ENCODE measurements at places on chromosomes 2 and 18. TPM values are rescaled to one million over a fixed set of nuclear protein-coding genes. Genes with fewer than 3 reads are reported as not detected.

GRCh38 chr2:58731488-58731869, 490.4 kb upstream of the FANCL start:
- H3K27ac ChIP-seq, result no peak overlapping the region
- no peaks in the 10 kb centered on the region for H3K36me3 ChIP-seq
- no peak overlapping the region for H3K4me3 ChIP-seq
- no peak for DNase-seq
- no peaks in the 10 kb centered on the region for H3K27me3 ChIP-seq
- no peaks in the 10 kb centered on the region for H3K4me1 ChIP-seq

GRCh38 chr2:113167115-113167932, 6.4 kb upstream of the PSD4 start:
- H3K4me3 ChIP-seq, result no peak overlapping the region
- H3K4me1 ChIP-seq, result peaks cover 44% of the 10 kb centered on the region
- H3K27me3 ChIP-seq, result no peaks in the 10 kb centered on the region

GRCh38 chr18:50009773-50010335, 185.1 kb downstream of the MYO5B start:
- H3K27ac ChIP-seq, result no peak overlapping the region
- no peaks in the 10 kb centered on the region for H3K27me3 ChIP-seq
- no peak overlapping the region for H3K4me3 ChIP-seq

GRCh38 chr2:46848447-46848846, 67.2 kb downstream of the MCFD2 start:
- peak overlapping the region; percentile 46 for H3K27ac ChIP-seq
- H3K4me1 ChIP-seq, result peaks cover 61% of the 10 kb centered on the region
- no peaks in the 10 kb centered on the region for H3K27me3 ChIP-seq
- no peak overlapping the region for H3K4me3 ChIP-seq
- no peaks in the 10 kb centered on the region for H3K36me3 ChIP-seq

GRCh38 chr2:161088658-161089350, 71.4 kb upstream of the TANK start:
- no peaks in the 10 kb centered on the region for H3K36me3 ChIP-seq
- no peak for DNase-seq
- H3K27ac ChIP-seq, result no peak overlapping the region
- no peak overlapping the region for H3K4me3 ChIP-seq
- no peaks in the 10 kb centered on the region for H3K4me1 ChIP-seq

DNA sequence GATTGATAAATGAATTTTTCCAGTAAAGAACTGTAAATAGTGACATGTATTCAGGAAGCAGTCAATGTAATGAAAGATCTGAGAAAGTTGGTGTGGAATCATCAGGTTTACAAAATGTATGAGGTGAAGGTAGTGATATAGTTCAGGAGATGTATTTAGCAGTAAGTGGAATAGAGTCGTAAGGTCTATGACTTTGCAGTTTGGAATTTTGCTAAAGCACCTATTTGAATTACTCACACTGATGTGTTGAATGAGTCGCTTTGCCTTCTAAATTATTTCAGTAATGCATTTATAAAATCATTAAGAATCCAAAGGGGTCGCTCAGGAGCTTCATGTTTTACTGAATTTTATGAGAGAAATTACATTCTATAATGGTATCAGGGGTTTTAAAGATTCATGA, 713.7 kb downstream of the DSC3 start:
- H3K27me3 ChIP-seq, result no peaks in the 10 kb centered on the region
- H3K27ac ChIP-seq, result no peak overlapping the region
- H3K4me3 ChIP-seq, result no peak overlapping the region

GRCh38 chr2:70045405-70045804, 41.9 kb upstream of the PCBP1 start:
- no peaks in the 10 kb centered on the region for H3K36me3 ChIP-seq
- no peak overlapping the region for H3K4me3 ChIP-seq
- no peak for DNase-seq
- no peak overlapping the region for H3K27ac ChIP-seq

DNA sequence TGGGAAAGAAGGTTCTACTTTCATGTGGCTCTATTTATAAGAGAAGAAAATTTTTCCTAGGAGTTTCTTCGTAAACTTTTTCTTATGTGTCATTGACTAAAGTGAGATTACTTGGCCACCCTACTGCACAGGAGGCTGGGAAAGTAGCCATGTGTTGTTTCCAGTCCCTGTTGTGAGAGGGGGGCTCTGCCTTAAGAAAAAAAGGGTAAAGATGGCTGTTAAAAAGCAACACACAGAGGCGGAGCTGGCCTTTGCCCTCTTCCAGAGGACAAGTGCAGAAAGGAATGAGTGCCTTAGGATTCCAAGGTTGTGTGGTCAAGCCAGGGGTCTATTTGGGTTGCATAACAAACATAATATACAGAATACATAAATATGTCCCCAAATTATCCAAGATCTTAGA, 230.0 kb upstream of the CXCR4 start:
- no peaks in the 10 kb centered on the region for H3K4me1 ChIP-seq
- H3K27ac ChIP-seq, result no peak overlapping the region
- no peak overlapping the region for H3K4me3 ChIP-seq

DNA sequence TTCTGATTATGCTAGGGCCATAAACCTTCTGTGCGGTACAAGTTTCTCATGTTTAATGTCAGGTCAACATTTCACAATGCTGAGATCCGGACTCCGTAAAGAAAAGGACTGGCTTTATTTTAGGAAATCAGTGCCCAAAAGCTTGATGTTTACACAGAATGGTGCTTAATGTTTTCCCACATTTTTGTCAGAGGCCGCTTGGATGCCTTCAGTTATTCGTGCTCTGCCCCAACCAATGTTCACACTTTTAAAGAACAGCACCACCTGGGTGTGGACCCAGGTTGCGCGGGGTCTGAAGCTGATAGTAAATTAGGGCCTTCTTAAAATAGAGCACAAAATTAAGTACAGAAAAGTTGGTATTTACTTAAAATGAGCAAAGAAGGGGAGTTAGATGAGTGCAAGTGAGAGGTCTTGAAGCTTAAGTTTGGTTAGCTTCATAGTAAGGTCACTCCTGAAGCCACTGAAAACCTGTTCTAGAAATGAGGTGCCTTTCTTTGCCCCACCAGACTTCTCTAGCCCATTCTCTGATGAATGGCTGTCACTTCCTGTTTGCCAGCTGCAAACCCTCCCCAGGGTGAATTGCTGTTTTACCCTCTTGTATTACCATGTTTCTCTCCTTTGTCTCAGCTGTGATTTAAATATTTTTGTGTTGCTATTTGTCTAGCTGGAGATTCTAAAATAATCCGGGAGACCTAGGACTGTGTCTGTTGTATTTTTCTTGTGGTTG, 20.5 kb downstream of the SLC3A1 start:
- peak overlapping the region; percentile 51 for H3K27ac ChIP-seq
- H3K4me3 ChIP-seq, result no peak overlapping the region
- no peaks in the 10 kb centered on the region for H3K36me3 ChIP-seq
- peaks cover 62% of the 10 kb centered on the region for H3K4me1 ChIP-seq

DNA sequence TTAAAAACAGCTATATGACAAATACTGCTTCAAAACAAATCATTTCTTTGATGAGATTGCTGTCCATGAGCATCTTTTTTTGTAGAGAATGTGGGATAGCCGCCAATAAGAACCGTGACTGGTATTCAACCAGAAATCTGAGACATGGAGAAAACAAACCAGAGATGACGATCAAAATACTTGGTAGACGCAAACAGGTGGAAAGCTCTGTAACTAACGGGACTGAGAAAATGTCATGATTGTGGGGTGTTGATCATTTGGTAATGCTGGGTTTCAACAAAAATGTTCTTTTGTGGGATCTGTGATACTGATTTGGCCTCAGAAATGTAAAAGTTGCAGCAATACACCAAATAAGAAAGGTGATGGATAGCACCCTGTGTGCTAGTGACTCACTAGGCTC, 364.8 kb downstream of the NYAP2 start:
- H3K4me3 ChIP-seq, result no peak overlapping the region
- H3K36me3 ChIP-seq, result no peaks in the 10 kb centered on the region
- DNase-seq, result no peak
- H3K27ac ChIP-seq, result no peak overlapping the region
- no peaks in the 10 kb centered on the region for H3K27me3 ChIP-seq

- no peaks in the 10 kb centered on the region for H3K27me3 ChIP-seq
- no peaks in the 10 kb centered on the region for H3K36me3 ChIP-seq
- H3K4me1 ChIP-seq, result no peaks in the 10 kb centered on the region
- H3K27ac ChIP-seq, result no peak overlapping the region
- no peak overlapping the region for H3K4me3 ChIP-seq
Measured at GRCh38 chr2:139911160-139911559, 1131.0 kb upstream of the NXPH2 start.

GRCh38 chr2:18630101-18630500, 40.7 kb upstream of the NT5C1B start:
- no peak for DNase-seq
- H3K36me3 ChIP-seq, result no peaks in the 10 kb centered on the region

DNA sequence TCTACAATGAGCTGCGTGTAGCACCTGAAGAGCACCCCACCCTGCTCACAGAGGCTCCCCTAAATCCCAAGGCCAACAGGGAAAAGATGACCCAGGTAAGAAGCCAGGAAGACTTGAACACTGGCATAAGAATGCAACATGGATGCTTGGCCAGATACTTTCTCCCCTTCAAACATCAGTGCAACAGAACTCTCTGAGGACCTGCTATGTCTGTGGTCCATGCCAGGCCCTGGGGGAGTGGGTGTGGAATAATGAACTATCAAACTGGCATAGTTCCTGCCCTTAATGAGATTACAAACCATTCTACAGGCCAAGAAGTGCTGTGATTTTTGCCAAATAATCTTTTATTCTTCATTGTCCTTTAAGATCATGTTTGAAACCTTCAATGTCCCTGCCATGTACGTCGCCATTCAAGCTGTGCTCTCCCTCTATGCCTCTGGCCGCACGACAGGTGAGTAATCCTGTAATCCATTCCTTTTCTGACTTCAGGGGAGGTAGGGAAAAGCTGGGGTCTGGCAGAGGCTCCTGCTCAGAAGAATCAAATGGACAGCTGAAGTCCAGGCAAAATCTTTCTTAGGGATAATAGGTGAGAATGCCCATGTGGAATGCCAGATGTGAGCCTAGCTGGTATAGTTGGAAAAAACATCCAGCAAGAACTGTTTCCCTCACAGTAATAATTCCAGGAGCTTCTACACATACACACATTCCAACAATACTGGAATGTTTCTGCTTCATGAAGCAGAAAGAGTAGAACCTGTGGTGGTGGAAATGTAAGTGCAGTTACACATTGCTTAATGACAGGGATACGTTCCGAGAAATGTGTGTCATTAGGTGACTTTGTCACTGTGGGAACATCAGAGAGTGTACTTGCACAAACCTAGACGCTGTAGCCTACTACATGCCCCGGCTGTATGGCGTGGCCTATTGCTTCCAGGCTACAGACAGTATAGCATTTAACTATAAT, 16.2 kb downstream of the ACTG2 start:
- no peak overlapping the region for H3K4me3 ChIP-seq
- H3K27me3 ChIP-seq, result no peaks in the 10 kb centered on the region
- no peaks in the 10 kb centered on the region for H3K4me1 ChIP-seq

DNA sequence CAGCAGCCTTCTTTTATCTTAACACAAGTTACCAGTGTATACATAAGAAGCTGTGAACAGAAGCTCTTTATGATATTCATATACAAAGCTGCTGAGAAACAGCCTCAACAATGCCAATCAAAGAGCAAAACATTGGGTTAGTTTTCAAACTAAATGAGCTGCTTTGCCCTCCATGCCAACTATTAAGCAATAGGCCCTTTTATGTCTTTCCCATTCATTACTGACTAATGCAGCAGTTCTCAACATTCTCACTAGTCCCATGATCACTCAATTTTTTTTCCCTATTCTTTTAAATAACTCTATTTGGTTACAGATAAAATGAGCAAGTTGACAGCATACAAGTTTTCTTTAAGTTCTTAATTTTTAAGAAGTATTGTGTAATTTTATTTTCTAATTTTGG, 57.9 kb upstream of the FRZB start:
- no peak overlapping the region for H3K27ac ChIP-seq
- no peaks in the 10 kb centered on the region for H3K4me1 ChIP-seq
- no peak for DNase-seq
- no peaks in the 10 kb centered on the region for H3K27me3 ChIP-seq
- peaks cover 17% of the 10 kb centered on the region for H3K36me3 ChIP-seq

DNA sequence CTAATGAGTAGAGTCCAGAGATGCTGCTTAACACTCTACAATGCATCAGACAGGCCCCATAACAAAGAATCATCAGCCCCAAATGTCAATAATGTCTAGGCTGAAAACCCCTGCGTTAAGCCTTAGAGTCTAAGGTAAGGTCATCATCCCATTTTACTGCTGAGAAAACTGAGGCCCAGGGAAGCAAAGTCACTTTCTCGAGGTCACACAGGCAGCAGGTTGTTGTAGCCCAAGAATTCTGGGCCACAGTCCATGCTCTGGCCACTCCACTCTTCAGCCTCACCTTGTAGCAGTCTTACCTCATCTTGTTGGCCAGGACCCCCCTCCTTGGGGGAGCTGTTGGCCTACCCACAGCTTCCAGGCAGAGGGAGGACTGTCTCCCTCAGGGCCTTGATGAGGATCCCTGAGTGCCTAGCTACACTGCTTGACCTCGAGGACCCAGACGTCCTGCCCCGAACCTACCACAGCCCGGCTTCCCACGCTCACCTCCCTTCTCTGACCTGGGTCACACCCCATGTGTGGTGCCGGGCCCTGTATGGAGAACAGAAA, 54.4 kb downstream of the SMAD7 start:
- no peaks in the 10 kb centered on the region for H3K27me3 ChIP-seq
- H3K27ac ChIP-seq, result peak overlapping the region; percentile 23
- H3K4me1 ChIP-seq, result peaks cover under 1% of the 10 kb centered on the region
- DNase-seq, result no peak
- H3K4me3 ChIP-seq, result no peak overlapping the region

DNA sequence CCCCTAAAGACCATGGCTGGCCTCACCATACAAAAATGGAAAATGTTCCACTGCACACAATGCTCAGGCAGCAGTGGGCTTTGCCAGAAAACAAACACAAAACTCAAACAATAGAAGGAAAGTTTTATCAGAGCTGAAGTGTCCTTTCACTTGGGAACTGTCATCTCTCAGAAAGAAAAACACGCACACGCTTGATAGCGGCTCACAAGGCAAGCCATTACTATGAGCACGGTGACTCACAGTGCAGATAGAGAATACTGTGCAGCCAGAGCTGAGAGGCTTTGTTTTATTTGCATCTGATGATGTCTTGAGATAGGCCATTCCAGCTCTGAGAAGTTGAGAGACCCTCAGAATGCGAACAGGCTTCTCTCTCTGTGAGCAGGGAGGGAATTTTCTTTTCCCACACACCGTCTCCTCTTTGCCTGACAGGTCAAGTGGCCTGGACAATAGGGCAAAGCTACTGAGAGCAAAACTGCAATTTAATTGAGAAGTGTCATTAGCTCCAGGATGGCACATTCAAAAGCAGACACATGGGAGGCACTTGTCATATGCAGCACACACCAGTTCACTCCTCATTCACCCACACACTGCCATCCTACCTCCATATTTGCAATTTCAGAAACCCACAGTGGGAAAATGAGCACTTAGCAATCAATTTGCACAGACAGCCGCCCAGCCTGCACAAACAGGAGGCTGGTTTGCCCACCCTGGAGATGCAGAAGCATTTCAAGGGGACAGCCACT, 236.6 kb downstream of the SS18 start:
- no peak overlapping the region for H3K27ac ChIP-seq
- no peak overlapping the region for H3K4me3 ChIP-seq
- DNase-seq, result no peak
- no peaks in the 10 kb centered on the region for H3K4me1 ChIP-seq
- H3K36me3 ChIP-seq, result no peaks in the 10 kb centered on the region

STON1 gene
- 9.1 TPM for total RNA-seq

MPP4 gene
- total RNA-seq, result not detected

LCT gene
- total RNA-seq, result not detected

C2orf72 gene
- total RNA-seq, result 52.1 TPM

LDLRAD4 gene
- 35.9 TPM for total RNA-seq

CTAGE1 gene
- total RNA-seq, result not detected
